Activated CD4-positive, alpha-beta memory T cell treated with anti-CD3 and anti-CD28 coated beads for 36 hours (primary cell): ENCODE measurements at places on chromosomes 7 and 10.

DNA sequence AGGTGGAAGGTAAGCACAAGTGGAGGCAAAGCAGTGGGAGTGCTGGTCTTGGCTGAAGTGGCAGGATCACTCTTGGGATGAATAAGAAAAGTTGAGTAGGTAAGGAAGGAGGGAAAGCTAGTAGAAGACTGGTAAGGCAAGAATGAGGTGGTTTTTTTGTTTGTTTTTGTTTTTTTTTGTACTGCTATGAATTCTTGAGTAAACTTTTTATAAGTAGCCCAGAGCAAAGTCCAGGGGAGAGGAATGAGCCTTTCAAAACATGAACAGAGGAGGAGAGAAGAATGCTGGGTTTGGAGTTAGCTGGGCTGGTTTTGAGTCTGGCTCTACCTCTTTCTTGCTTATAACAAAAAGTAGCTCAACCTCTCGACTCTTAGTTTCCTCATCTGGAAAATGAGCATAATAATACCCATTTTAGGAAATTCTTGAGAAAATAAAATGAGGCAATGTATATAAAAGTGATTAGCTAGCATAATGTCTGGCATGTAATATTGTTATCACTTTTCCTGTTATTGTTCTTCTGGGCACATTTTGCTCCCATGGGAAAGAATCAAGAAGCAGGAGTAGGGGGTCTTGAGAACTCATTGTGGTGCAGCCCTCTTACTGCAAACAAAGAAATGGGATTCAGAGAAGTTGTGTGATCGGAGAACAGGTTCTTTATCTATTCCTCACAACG is 24.1 kb upstream of the LRRC17 start:
- DNase-seq = no peak

- DNase-seq = no peak
Observed at GRCh38 chr7:105838627-105839231, 37.7 kb downstream of the ATXN7L1 start.

- no peak for DNase-seq
Observed at GRCh38 chr7:34739651-34740300, 81.8 kb downstream of the NPSR1 start.

- DNase-seq = no peak
Observed at GRCh38 chr7:34747176-34747781, 89.3 kb downstream of the NPSR1 start.

GRCh38 chr7:30038196-30038980 is 10.2 kb downstream of the PLEKHA8 start:
- DNase-seq = no peak

DNA sequence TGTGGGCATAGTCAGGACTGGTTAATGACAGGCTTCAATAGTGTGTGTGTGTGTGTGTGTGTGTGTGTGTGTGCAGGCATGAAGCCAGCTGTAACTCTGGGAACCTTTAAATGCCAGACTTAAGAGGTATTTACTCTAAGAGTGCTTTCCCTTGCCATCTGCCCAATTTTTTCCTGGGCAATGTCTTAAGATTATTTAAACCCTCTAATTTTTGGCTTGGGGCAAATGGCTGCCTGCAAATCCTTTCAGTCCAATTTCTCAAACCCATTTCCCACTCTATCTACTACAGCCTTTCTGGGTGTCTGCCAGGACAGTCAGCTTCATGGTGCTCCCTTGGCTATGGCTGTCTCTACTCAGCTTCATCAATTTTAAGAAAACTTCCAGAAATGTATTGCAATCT is 62.6 kb upstream of the C1GALT1 start:
- no peak for DNase-seq

DNA sequence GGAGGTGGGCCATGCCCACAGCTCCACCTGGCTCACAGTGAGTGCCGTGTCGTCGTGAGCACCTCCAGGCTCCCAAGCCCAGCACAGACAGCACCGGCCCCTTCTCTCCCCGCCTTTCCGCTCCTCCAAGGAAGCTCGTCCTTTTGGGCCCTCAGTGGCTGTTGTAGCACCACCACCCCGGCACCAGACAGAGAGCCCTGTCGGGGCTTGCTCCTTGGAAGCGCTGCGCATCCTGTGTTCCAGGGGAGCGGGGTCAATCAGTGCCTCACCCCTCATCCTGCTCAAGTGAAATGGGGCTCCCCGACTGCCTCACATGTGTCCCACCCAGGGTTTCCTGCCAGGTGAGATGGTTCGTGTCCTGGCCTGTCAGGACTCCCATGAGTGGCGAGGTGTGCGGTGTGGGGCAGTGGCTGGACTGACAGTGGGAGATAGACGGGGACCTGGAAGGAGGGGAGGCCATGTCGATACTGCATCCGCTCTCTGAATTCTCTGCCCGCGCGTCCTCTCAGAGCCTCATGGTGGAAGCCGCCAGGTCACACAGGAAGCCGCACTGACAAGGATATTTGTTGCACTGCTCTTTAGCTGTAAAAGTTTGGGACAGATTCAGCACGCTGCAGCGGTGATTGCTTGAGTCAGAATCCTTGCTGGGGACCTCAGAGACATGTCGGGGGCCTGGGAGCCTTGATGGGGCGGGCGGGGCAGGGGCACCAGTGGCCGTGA is 107.1 kb downstream of the INPP5A start:
- DNase-seq = no peak

- DNase-seq = no peak
Observed at GRCh38 chr7:123440101-123440548, 94.3 kb downstream of the IQUB start.

DNA sequence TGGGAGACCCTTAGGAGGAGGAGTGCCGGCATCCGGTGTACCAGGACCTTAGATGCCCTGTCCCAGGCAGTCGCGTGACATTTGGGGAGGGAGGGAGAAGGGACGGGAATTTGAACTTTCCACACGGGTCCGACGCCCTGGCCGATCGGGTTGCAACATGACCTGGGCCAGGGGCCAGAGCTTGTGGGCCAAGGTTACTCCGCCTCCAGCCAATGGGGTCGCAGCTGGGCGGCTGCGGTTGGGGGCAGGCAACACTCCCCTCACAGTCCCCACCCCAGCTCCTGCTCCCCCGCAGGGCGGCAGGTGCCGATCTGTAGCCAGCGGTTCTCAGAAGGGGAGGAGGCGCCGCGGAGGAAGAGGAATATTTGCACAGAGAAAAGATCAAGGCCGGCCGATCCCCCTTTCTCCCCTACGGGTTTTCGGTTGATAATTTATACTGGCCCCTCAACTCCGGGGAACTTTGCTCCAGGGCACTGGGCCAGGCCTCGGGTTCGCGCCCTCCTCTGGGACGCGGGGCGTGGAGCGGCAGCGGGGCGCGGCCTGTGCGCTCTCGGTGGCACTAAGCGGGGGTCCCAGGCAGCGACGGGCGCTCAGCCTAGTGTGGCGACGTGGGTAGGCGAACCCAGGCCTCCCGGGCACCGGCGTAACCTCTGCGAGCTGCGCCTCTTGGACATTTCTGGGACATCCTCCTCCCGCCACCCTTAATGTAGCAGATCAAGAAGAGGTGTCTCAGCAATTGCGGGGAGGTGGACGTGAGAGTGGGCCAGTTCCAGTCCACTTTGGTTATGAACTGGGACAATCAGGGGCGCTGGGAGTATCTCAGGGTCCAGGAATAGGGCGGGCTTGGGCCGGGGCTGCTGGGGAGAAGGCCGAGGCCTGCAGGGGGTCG is 1.2 kb downstream of the MLXIPL start:
- DNase-seq = no peak

DNA sequence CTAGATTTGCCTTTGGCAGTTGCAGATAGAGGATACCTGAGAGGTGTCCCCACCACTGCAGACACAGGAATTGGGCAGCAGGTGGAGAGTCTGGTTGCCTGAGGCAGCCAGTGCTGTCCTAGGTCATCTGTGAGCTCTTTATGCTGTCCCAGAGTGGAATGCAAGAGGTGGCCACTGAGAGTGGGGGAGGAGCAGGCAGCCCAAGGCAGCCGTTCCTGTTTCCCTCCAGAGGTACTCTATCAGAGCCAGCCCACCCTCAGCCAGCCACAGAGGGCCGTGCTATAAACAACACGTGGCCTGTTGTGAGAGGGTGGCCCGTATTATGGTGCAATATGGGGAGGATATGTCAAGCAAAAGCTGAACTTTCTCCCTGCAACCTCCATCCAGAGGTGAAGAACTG is 8.5 kb downstream of the LRRC18 start:
- DNase-seq = no peak

- no peak for DNase-seq
Observed at GRCh38 chr10:132878730-132879407, 63.5 kb downstream of the CFAP46 start.

DNA sequence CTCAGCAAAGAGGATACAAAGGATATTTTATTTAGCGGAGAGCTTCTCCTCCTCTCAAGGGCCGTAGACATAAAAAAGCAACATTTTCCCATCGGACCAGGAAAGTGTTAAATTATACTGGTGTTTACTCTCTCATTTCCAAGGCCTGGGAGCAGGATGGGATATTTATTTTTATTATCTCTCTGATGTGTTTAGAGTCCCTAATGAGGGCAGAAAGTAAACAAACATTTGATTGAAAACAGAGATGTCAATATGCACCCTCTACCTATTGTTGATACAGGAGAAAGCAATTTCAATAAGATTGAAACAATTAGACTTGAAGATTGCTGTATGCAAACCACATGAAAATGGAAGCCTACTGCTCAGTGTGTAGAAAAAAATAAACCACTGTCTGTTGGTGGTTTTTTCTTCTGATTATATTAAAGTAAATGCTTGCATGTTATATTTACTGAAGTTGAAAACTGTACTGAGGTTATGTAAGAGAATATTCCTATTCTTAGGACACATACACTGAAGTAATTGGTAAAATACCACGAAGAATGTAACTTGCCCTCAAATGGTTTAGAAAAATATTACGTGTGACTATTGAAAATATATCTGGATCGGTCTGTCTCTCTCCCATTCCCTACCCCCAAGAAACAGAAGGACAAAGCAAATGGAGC is 59.3 kb downstream of the ATXN7L1 start:
- DNase-seq = no peak

DNA sequence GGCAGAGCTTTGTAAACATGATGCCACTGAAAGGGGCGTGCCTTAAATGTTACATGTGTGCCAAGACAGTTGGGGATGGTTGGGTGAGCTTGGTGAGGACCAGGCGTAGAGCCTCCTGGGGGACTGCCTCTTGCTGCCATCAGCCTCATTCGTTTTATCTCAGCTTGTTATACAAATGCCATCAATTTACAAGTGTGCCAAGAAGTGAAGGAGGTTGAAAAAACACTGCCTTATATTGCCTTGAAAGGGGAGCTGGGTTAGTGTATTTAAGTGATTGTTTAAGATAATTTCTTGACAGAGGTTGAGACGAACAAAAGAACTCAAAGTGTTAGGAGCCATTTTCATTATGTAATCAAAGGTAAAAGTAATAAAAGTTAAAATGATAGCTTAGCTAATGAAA is 354.7 kb downstream of the PHTF2 start:
- DNase-seq = no peak

DNA sequence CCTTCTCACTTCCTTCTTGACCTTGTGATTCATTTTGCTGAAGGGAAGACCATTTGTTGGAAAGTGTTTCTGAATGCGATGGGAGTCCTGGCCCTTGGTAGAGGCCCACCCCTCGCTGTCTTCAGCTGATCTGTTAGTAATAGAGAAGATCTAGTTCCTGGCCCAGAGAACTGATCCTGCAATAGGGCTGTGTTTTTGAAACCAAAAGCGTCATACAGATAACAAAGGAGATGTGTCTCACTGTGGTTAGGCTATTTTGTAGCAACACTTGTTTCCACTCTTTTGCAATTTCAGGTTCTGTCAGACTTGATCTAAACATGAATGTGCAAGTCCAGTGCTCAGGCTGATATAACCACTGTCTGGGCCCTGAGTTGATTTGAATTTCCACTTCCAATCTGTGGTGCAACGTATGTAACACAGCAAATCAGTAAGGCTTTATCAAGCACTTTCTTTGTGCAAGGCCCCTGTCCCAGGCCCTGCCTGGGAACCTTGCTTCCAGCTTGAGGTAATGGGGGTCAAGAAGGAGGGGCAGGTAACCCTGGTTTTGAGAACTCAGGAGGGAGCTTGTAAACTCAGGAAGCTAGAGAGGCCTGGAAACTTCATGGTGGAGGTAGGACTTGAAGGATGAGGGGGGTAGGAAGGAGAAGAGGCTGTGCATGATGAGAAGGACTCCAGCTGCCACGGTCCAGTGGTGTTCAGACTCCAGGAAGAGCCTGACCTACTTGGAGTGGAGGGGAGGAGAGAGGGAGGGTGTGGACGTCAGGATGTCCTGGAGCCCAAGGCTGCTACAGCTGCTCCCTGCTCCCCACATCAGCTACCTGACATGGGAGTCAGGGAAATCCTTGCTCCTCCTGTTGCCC is 42.2 kb upstream of the SRGN start:
- peak; percentile 68 for DNase-seq

DNA sequence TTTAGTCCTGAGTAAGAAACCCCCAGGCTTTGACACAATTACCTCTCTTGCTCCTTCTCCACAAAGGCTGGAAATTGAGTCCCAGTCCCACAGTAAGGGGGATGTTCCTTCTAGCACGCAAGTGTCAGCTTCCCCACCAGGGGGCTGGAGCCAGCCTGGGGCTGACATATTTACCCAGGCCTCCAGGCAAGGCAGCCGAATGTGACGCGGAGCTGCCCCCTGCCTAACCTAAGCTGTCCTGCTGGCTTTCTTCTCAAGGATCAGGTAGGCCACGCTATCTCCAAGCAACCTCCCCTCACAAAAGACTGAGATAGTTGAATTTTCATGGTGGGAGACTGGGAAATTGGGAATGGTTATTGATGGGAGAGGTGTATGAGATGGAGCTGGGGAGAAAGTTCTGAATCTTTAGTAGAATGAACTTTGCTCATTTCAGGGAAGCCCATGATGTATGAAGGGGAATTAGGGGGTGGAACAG is 19.2 kb upstream of the BMPER start:
- no peak for DNase-seq

- DNase-seq = no peak
Observed at GRCh38 chr7:66100408-66101050, 14.1 kb upstream of the CRCP start.

DNA sequence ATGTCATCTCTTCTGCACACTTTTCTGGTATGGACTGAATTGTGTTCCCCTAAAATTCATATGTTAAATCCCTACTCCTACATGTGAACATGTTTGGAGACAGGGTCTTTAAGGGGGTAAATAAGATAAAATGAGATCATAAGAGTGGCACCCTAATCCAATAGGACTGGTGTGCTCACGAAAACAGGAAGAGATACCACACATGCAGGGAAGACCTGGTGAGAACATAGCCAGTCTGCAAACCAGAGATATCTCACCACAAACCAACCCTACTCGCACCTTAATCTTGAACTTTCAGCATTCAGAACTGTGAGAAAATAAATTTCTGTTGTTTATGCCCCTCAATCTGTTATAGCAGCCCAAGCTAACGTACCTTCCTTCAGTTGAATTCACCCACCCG is 51.8 kb downstream of the VWDE start:
- DNase-seq = no peak

- DNase-seq = no peak
Observed at GRCh38 chr10:26723016-26723415, 25.5 kb downstream of the PDSS1 start.

GRCh38 chr7:130823060-130823459 is 89.1 kb upstream of the KLF14 start:
- DNase-seq = no peak

DNA sequence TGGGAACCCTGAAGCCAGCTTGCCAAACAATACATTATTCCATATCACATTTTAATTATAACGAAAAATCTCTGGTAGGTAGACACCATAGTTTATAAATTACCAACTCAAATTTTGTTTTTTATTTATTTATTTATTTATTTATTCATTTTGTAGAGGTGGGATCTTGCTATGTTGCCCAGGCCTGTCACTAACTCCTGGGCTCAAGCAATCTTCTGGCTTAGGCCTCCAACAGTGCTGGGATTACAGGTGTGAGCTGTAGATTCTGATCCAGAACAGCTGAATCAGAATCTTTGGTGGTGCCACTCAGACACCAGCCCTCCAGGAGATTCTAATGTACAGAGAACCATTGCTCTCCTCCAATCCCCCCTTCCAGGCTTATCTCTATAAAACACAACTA is 1.7 kb downstream of the PON2 start:
- DNase-seq = no peak
